ENCODE measurements at places on chromosomes 12 and 14. TPM values are rescaled to one million over a fixed set of nuclear protein-coding genes. Genes with fewer than 3 reads are reported as not detected.

Gene ACSS3
- total RNA-seq: 32.6 TPM

Gene PROX2
- total RNA-seq: not detected

Gene OR4E2
- not detected for total RNA-seq

GRCh38 chr12:131101703-131102492 is 148.2 kb downstream of the ADGRD1 start:
- peak; percentile 22 for DNase-seq
- H3K4me3 ChIP-seq: no peak overlapping the region
- H3K36me3 ChIP-seq: no peaks in the 10 kb centered on the region
- H3K27ac ChIP-seq: no peak overlapping the region
- H3K27me3 ChIP-seq: no peaks in the 10 kb centered on the region

Gene SCNN1A
- total RNA-seq: 93.7 TPM

DNA sequence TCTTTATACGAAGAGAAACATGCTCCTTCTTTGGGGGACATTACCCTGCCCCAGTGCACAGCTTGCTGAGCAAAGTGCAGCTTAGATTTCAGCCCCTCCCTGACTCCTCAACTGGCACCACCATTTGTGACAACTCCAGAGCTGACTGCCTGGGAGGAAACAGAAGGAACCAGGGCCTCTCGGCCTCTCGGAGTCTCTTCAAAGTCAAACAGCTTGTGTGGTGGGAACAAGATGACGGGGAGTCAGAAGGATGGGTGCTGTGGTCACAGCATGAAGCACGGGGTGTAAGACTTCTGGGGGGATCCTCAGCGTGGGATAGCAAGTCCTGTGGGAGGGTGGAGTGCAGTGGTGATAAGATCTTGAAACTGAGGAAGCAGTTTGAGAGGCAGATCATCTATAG is 123.5 kb upstream of the BCL2L14 start:
- peaks cover 14% of the 10 kb centered on the region for H3K4me1 ChIP-seq
- no peak for DNase-seq
- no peak overlapping the region for H3K27ac ChIP-seq
- no peaks in the 10 kb centered on the region for H3K36me3 ChIP-seq
- no peak overlapping the region for H3K4me3 ChIP-seq

DNA sequence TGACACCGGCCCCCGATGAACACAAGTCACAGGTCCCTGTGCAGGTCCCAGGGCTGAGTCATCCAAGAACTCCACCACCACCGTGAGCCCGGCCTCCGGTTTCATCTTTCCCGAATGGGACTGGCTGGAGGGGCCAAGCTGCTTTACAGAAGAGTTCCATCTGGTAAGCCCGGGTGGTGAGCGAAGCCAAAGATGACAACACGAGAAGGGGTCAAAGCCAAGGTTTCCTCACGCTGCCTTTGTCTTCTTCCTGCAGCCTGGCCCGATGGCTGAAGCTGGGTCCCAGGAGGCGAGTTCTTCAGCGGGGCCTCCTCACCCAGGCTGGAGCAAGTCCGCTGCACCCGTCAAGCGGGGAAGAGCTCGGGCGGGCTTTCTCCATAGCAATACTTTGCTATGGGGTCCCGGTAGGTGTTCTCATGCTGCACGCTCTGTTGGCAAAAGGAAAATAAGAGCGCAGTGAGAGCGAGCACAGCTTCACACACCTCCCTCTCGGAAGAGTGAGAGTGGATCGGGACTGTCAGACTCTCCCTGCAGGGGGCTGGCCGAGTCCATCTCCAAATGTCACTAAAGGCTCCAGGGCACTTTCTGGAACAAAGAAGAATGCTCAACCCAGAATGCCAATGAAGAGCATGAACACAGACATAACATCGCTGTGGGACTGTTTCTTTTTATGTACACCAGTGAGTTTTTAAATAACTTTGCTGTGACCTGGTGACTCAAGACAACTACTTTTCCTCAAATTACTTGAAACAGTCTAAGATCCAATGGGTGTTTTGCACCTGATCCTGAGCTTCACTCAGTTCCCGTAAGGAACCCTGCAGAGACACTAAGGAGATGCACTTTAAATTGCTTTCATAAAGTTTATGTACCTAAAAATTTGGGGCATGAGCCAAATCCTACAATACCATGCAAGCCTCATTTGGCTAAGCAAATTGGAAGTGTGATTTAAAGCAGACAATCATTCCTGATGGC is 20.1 kb downstream of the SPRING1 start:
- no peaks in the 10 kb centered on the region for H3K36me3 ChIP-seq
- H3K27me3 ChIP-seq: no peaks in the 10 kb centered on the region
- H3K27ac ChIP-seq: peak overlapping the region; percentile 53
- H3K4me3 ChIP-seq: no peak overlapping the region

Measured in breast epithelium (tissue), 4 donors.